HCT116 (cell line): ENCODE measurements at places on chromosomes 5 and 9.

DNA sequence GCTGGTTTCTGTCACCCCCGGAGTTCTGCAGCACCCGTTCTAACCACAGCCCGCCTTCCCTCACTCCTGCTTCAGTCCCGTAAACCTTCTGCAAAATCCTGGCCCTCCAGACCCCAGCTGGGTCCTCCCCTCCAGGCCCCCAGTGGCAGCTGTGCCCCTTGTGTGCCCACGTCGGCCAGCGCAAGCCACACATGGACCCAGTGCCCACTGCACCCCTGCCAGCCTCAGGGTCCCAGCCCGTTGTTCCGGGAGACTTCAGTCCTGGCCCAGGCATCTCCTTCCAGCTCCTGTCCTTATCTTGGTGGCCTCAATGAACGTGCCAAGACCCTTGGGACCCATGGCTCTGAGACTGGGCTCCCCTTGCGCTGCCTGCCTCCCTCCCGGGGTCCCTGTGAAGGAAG, 43.2 kb downstream of the EXD3 start:
- H3K4me3 ChIP-seq = no peak overlapping the region
- H3K27me3 ChIP-seq = no peaks in the 10 kb centered on the region
- H3K36me3 ChIP-seq = no peaks in the 10 kb centered on the region; the same call in 1 of the 2 replicates
- H3K4me1 ChIP-seq = no peaks in the 10 kb centered on the region

DNA sequence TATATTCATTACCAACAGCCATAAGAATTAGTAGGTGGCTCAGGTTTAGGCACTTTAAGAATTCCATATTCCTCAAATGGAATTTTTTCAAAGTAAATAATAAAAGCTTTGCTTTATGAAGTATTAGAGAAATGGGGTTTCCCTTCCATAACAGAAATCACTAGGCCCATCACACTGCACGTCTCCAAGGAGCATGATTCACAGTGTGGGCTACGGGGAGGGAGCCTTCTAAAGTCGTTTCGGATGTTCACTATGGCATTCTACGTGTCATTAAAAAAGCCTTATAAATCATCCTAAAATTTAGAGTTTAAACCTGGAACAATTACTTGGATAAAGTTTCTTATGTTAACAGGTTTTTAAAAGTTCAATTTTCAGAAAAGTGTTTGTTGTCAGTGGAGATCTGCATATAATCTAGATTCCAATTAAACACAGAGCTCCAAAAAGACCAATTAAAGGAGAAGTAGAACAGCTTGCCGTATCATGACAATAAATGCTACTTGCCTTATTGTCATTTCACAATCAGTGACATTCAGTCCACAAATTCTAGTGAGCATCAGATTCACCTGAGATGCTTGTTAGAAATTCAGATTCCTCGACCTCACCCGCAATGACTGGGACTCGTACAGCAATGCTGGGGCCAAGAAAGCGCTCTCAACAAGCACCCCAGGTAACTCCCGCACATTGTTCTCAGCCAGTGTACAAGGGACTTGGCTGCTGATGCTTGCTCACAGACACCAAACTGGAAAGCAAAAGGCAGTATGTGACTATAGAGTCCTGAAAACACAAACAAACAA, 115.7 kb downstream of the NFIB start:
- H3K4me1 ChIP-seq = no peaks in the 10 kb centered on the region
- no peak overlapping the region for H3K27ac ChIP-seq
- no peak overlapping the region for H3K4me3 ChIP-seq
- H3K36me3 ChIP-seq = no peaks in the 10 kb centered on the region
- no peaks in the 10 kb centered on the region; the same call in 1 of the 2 replicates for H3K27me3 ChIP-seq
- DNase-seq = no peak

GRCh38 chr5:15650266-15650665, 150.3 kb downstream of the FBXL7 start:
- DNase-seq = no peak
- H3K27ac ChIP-seq = no peak overlapping the region

DNA sequence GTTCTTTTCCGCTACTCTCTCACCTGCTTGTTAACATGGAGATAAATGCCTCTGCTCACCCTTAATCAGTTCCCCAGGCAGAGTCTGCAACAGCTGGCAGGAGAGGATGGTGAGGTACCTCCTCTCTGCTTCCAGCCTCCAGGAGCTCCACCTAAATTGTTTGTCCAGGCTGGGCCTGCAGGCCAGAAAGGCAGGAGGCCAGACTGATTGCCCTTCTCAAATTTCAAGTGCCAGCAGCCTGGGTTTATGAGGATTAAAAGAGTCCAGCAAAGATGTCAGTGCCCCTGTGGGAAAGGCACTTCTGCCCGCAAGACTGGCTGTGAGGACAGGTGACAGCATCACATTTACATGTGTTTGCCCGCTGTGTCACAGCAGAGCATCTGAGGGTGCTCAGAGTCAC, 19.8 kb downstream of the CORO2A start:
- no peak overlapping the region for H3K4me3 ChIP-seq
- DNase-seq = no peak
- peaks cover 11% of the 10 kb centered on the region for H3K4me1 ChIP-seq
- no peaks in the 10 kb centered on the region for H3K27me3 ChIP-seq
- no peaks in the 10 kb centered on the region for H3K36me3 ChIP-seq

DNA sequence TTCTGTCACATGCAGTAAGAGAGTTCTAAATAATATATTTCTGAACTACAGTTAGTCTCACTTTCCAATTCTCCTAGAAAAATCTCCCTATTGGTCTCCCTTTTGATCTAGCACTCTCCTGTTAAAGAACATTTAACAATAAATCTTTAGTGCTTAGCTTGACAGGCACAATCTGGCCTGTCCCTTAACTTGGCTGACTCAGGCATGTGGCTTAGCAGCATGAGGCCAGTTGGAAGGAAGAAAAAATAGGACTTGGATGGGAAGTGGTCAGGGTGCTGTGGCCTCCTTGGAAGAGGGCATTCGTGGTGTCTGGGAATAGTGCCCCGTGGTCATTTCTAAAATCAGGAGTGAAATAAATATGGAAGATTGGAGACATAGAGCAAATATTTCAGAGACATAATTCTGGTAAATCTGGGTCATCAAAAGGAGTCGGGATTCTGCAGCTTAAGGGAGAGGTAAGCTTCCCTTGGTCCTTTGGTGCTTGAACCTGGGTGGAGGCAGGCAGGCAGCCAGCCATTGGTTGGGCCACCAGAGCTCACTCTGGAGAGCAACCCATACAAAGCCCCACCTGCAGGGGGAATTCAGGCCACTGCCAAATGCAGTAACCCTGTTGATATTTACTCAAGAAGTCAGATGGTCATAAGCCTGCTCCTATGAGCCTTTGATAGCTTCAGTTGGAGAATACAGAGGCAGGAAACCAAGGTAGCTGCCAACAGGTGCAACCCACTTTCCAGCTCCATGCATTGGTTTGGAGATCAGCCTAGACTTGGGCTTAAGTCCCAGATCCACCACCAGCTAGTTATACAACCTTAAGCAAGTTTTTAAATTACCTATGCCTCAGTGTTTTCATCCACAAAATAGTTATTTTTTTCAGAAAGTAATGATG, 28.8 kb upstream of the TLE4 start:
- H3K4me1 ChIP-seq = no peaks in the 10 kb centered on the region
- no peak overlapping the region for H3K4me3 ChIP-seq
- no peak overlapping the region for H3K27ac ChIP-seq
- DNase-seq = no peak
- no peaks in the 10 kb centered on the region for H3K27me3 ChIP-seq

DNA sequence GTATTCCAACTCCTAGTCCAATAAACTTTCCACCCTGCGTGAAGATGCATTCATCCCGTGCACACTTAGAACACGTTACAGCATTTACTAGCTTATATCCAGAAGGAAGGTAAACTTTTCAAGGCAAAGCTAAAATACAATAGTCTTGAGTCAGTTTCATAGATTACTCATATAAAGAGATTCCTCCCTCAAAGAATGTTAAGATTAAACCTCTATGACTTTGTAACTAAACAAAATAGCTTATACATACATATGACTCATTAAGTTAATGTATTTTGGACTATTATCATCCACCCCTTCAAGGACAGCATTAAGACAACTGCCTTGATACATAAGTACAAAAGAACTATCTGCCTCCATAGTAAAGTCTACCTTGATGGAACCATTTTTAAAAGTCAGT, 36.1 kb downstream of the TLE1 start:
- H3K4me1 ChIP-seq = no peaks in the 10 kb centered on the region
- H3K36me3 ChIP-seq = no peaks in the 10 kb centered on the region; the same call in 1 of the 2 replicates
- H3K27me3 ChIP-seq = no peaks in the 10 kb centered on the region
- H3K27ac ChIP-seq = no peak overlapping the region

DNA sequence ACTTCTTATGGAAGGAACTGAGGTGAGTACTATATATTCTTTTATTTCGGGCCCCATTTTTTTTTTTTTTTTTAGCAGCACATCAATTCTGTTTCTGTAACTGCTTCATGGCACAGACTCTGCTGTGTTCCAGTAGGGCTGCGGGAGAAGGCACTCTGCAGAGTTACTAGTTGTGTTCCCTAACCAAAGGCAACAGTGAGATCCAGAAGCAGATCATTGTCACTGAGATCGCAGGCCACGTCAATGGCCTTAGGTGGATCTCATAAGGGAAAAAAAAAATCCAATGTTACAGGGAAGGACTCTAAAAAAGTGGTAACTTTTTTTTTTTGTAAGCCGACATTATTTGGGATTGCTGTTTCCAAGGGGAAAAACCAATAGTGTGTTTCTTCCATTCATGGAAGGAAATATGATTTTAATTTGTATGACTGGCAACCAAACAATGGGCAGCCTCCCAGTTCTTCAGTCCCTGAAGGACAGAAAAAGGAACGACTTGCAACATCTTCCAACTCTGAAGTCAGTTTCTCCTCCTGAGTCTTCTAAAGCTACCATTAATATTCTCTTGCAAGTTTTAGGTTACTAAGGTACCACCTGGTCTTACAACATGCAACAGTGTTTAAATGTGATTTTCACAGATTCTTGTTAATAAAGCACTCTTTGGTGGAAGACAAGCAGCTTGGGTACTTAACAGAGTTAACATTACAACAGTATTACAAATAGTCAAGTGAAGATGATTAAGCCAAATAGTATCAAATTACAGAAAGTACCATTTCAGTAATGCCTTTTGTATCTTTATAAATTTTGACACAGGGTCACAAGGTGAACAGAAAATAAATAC, 52.8 kb downstream of the HABP4 start:
- no peak overlapping the region for H3K27ac ChIP-seq
- H3K4me3 ChIP-seq = no peak overlapping the region
- no peak for DNase-seq
- no peaks in the 10 kb centered on the region for H3K36me3 ChIP-seq
- H3K4me1 ChIP-seq = no peaks in the 10 kb centered on the region

DNA sequence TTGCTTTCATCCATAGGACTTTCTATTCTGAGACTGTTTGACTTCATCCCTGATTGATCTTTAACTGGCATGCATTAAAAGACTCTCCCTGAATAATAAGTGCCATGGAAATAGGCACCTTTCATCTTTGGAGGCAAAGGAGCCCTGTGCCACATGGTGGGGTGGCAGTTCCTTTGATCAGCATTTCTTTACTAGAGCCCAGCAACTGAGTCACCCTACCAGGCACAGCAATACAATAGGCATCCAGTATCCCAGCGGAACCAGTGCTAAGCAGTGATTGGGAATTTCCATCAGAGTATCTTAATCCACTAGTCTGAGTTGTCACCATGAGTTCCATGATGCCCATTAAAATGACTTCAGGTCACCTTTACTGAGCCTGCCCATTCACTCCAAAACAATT, 476.1 kb upstream of the MPDZ start:
- H3K27me3 ChIP-seq = no peaks in the 10 kb centered on the region
- no peaks in the 10 kb centered on the region for H3K4me1 ChIP-seq
- no peak for DNase-seq
- no peak overlapping the region for H3K4me3 ChIP-seq

DNA sequence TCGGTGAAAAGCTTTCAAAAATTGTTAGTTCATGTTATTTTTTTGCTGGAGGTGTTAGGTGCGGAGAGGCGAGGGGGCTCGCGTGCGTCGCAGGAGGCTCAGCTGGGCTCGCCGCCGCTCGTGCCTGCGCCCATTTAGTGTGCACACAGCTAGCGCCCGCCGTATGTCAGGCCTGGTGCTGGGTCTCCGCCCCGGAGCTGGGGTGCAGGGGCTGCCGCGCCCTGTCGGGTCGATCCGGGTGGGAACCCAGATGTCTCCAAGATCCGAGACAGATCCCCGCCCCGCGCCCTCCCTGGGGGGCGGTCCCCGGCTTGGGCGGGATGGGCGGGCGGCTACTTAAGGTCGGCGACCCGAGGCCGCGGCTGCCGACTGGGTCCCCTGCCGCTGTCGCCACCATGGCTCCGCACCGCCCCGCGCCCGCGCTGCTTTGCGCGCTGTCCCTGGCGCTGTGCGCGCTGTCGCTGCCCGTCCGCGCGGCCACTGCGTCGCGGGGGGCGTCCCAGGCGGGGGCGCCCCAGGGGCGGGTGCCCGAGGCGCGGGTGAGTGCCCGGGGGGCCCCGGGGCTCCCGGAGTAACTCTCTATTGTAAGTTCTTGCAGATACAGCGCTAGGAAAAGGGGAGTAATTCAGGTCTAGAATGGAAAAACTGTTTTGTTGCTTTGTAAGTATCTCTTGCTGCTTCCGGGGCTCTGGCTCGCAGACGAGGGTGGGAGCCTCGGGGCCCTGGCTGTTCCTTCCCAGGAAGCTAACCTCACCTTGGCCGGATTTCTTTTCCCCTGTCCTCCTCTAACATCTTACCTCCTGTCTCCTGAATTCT, 31.7 kb downstream of the GSN start:
- no peak for DNase-seq
- H3K4me3 ChIP-seq = peak overlapping the region; percentile 43
- no peaks in the 10 kb centered on the region for H3K36me3 ChIP-seq
- H3K27ac ChIP-seq = peak overlapping the region; percentile 36; the same call in 1 of the 2 replicates

GRCh38 chr5:73344835-73345234, 103.7 kb downstream of the FOXD1 start:
- H3K4me3 ChIP-seq = no peak overlapping the region
- no peaks in the 10 kb centered on the region for H3K27me3 ChIP-seq
- DNase-seq = no peak
- H3K36me3 ChIP-seq = no peaks in the 10 kb centered on the region

- DNase-seq = no peak
- no peaks in the 10 kb centered on the region for H3K4me1 ChIP-seq
- no peak overlapping the region for H3K4me3 ChIP-seq
- no peaks in the 10 kb centered on the region for H3K27me3 ChIP-seq
- no peak overlapping the region for H3K27ac ChIP-seq
These were observed 331.8 kb downstream of the KDM4C start for GRCh38 chr9:7089406-7090193.

- no peaks in the 10 kb centered on the region for H3K36me3 ChIP-seq
- no peak overlapping the region for H3K4me3 ChIP-seq
- H3K27ac ChIP-seq = no peak overlapping the region
- no peaks in the 10 kb centered on the region for H3K27me3 ChIP-seq
- no peaks in the 10 kb centered on the region for H3K4me1 ChIP-seq
These were observed 172.8 kb downstream of the ERCC6L2 start for GRCh38 chr9:96048104-96048955.

- no peaks in the 10 kb centered on the region for H3K4me1 ChIP-seq
- no peak overlapping the region for H3K4me3 ChIP-seq
- no peak for DNase-seq
These were observed 10.2 kb downstream of the UBE2QL1 start for GRCh38 chr5:6458833-6459232.

- DNase-seq = no peak
- no peak overlapping the region for H3K27ac ChIP-seq
- H3K4me3 ChIP-seq = no peak overlapping the region
- no peaks in the 10 kb centered on the region for H3K27me3 ChIP-seq
- no peaks in the 10 kb centered on the region for H3K36me3 ChIP-seq
These were observed 117.2 kb upstream of the CCDC112 start for GRCh38 chr5:115413651-115414050.

GRCh38 chr9:134591573-134591981, 50.0 kb upstream of the COL5A1 start:
- no peak overlapping the region for H3K27ac ChIP-seq
- H3K4me1 ChIP-seq = no peaks in the 10 kb centered on the region; the same call in 1 of the 2 replicates
- no peak for DNase-seq
- H3K27me3 ChIP-seq = no peaks in the 10 kb centered on the region
- no peaks in the 10 kb centered on the region for H3K36me3 ChIP-seq
